ENCODE measurements at places on chromosomes 2 and 18.

- no peak for DNase-seq
These were observed 4.2 kb upstream of the EGR4 start for GRCh38 chr2:73297586-73297985.

DNA sequence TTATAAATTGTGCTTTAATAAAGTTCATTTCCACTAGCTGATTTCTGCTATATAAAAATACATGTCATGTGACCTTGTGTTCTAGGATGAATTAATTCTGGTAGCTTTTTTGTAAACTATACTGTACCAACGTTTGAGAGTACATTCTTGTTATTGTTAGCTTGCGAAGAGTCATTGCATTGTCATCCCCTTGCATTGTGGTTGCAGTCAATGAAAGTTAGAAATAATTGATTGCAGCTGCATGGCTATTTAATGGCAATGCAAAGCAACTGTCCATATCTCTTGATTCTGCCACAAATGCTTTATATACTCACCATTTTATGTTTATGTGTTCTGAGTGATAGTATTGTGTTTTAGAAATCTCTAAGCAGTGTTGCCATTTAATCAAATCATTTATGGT lies 91.6 kb downstream of the ZNF407 start:
- no peak for DNase-seq

DNA sequence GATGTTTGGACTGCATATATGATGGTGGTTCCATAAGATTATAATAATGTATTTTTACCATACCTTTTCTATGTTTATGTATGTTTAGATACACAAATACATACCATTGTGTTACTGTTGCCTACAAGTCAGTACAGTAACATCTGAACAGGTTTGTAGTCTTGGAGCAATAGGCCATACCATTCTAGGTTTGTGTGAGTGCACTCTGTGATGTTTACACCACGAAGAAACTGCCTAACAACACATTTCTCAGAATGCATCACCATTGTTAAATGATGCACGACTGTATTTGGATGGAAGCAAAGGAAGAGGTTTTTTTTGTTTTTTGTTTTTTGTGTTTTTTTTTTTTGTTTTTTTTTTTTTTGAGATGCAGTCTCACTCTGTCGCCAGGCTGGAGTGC lies 9.5 kb downstream of the DUSP19 start:
- no peak for DNase-seq

DNA sequence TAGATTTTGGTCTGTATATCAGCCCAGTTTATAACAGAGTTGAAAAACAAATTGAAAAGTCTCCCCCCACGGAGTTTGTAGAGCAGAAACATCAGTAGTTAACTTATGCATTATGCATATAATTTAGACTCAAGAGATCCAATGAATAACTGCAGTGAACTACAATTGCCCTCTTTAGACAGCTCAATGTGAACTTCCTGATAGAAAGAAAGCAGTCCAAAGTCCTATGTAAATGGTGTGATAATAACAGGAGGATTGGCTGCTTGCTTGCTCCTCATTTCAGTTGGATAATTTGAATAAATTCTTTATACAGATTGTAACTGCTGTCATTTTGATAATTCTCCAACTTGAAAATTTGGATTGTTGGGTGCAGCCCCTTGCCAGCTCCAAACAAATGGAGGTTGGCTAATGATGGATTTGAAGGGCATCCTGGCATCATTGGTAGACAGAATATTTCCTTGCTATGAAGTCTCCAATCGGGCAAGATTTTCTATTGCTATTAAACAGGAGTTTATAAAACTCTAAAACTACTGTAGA lies 297.1 kb downstream of the ASXL3 start:
- DNase-seq = no peak

DNA sequence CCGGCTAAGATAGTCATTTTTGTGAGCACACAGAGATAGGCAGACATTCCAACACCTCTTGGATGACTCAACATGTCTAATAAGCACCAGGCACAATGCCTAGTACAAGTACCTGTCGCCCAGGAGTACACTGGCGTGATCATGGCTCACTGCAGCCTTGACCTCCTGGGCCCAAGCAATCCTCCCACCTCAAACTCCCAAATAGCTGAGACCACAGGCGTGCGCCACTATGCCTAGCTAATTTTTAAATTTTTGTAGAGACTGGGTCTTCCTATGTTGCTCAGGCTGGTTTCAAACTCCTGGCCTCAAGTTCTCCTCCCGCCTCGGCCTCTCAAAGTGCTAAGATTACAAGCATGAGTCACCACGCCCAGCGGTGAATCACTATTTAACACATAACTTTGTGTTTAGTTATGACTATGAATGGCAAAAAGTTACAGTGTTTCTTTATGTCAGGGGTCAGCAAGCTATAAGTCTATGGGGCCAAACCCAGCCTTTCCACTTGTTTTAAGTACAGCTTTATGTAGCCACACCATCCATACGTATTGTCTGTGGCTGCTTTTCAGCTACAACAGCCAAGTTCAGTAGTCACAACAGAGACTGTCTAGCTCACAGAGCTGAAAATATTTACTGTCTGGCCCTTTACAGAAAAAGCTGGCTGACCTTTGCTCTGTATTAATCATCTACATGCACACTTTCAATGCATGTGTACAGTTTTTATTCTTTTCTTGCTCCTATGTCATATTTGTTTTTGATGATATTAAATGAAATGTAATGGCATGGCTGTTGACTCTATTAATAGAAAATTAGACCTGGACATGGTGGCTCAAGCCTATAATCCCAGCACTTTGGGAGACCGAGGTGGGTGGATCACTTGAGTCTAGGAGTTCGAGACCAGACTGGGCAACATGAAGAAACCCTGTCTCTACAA lies 18.7 kb downstream of the ORC2 start:
- no peak for DNase-seq

DNA sequence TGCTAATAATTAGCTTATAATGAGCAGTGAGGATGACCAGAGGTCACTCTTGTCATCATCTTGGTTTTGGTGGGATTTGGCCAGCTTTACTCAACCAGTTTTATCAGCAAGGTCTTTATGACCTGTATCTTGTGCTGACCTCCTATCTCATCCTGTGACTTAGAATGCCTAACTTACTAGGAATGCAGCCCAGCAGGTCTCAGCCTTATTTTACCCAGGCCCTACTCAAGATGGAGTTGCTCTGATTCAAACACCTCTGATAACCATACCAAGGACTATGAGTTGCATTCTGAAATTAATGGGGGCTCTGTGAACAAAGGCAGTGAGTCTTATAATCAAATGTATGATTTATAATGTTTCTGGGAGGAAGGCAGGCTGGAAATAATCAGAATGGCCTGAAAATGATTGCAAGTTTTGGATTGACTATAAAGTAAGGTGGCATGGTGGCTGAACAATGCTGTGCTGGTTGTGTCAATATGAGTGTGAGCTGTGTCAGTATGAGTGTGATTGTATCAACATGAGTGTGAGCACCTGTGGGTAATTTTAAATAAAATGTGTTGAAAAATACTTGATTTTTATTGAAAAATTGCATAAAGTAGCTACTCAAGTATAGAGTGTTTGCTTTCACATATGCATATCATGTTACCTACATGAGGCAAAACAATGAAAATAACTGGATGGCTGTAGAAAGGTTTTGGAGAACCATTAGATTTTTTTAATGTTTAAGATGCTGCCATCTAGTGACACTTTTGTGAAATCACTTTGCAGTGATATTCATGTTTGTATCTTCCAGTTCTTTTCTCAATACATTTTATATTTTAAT lies 103.0 kb downstream of the KYNU start:
- no peak for DNase-seq
